Hematopoietic multipotent progenitor cell (in vitro differentiated cells): ENCODE measurements at places on chromosomes 1 and 21.

- DNase-seq = no peak
Observed at GRCh38 chr1:55224729-55225128, 9.6 kb upstream of the USP24 start.

DNA sequence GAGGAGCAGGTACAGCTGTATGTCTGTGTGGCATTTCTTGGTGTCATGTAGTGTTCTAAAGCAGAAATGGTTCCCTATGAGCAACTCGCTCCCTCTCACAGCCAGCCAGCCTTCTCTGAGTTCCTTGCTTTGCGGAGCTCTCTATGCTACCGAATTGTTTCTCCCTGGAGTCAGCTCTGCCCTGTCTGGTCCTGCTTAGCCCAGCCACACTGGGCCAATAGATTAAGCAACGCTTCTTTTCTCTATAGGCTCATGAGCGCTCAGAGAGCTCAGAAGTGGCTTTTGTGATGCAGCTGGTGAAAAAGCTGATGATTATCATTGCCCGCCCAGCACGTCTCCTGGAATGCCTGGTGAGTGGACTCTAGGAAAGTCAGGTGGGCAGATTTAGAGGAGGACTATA lies 113.1 kb downstream of the PIK3R3 start:
- no peak for DNase-seq

DNA sequence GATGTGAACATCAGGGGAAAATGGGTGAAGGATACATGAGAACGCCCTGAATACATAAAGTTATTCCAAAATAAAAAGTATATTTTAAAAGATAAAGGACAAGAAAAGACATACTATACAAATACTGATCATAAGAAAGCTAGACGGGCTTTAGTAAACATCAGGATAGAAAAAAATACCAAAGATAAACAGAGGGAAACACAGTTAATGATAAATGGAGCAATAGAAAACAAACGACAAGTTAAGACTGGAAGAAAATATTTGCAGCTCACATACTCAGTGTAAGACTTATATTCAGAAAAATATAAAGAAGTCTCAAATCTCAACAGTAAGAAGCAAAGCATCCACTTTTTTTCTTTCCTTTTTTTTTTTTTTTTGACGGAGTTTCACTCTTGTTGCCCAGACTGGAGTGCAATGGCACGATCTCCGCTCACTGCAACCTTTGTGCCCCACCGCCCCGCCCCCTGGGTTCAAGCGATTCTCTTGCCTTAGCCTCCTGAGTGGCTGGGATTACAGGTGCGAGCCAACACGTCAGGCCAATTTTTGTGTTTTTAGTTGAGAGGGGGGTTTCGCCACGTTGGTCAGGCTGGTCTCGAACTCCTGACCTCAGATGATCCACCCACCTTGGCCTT lies 94.8 kb downstream of the OMA1 start:
- no peak for DNase-seq

DNA sequence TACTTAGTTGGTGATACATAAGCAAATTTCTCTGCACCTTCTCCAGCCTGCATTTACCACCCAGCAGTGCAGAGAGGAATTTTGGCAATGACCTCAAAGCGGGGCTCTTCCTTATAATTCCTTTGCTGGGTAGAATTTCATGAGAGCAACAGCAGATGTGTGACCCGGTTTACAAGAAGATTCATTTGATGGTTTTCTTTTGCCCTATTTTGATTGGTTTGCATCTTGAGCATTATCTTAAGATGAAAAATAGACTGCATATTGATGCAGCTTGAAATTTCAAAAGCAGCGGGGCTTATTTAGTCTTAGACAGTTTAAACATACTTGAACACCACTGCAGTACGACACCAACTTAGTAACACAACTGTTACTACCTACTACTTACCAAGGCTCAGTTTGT lies 378.9 kb downstream of the TTLL7 start:
- no peak for DNase-seq

DNA sequence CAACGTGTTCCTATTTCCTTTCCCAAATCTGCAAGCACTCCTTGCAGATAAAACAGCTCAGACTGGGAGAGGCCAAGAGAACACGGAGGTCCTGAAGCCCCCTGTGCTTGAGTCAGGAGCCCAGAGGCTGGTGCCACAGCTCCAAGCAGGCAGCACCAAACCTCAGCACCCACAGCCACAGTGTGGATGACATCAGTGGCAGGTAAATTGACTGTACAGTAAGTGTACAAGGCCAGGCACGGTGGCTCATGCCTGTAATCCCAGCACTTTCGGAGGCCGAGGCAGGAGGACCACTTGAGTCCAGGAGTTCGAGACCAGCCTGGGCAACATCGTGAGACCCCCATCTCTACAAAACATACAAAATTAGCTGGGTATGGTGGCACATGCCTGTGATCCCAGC lies 1.9 kb upstream of the COL6A1 start:
- DNase-seq = no peak

GRCh38 chr1:59122527-59122926 lies 174.4 kb upstream of the FGGY start:
- DNase-seq = no peak

DNA sequence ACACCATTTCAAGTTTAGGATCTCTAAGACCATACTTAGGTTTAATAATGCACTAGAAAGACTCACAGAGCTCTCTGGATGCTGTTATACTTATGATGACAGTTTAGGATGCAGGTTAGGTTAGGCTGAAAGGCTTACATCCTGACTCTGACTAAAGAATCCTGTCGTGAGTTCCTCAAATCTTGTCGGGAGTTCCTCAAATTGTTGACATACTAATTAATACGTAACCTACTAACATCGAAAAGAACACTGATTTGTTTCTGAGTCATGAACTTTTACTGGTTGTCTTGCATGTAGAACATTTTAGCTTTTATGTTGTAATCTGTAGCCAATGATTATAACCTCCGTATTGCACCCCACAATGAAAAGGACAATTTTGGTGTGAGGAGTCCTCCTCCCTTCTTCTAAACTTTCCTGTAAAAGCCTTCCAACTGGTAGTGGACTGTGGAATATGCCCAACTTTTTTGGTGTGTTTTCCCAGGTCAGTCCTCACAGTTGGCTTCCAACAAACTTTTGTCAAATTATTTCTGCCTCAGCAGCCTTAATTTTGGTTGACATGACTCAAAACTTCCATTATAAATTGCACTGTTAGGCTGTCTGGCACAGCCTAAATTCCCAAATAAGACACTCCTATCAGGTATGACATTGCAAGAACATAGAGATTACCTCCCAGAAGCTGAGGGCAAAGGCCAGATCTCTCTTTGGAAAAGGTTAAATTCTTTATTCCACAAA lies 107.9 kb upstream of the PALMD start:
- DNase-seq = no peak

- no peak for DNase-seq
Observed at GRCh38 chr1:201215531-201216357, 25.1 kb downstream of the IGFN1 start.

- no peak for DNase-seq
Observed at GRCh38 chr1:226618380-226618779, 69.8 kb downstream of the STUM start.

DNA sequence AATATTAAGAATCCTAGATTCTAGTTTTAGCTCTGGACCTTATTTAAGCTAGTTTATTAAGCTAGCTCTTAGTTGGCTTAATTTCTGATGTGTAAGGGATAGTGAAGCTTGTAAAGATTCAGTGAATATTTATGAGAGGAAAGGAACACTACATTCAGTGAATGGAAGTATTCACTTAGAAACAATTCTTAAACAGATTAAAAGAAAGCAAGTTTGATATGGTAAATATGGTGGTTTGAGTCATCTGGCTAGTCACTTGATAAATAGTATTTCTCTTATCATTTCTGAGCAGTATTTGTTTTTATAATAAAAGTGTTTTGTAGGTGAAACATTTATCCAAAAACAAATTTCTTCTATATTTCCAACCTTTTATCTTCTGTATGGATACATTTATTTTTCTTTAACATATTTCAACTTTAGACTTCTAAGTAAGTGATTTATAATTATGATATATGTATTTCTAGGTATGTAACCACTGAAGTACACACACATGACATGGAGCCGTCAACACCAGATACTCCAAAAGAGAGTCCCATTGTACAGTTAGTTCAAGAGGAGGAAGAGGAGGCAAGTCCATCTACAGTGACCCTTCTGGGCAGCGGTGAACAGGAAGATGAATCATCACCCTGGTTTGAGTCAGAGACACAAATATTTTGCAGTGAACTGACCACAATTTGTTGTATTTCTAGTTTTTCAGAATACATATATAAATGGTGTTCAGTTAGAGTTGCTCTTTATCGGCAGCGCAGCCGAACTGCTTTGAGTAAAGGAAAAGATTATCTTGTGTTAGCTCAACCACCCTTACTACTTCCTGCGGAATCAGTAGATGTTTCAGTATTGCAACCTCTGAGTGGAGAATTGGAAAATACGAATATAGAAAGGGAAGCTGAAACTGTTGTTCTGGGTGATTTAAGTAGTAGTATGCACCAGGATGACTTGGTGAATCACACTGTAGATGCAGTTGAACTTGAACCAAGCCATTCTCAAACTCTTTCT lies 55.6 kb downstream of the SUCO start:
- no peak for DNase-seq

- no peak for DNase-seq
Observed at GRCh38 chr1:88060750-88061491, 623.2 kb upstream of the PKN2 start.
